ENCODE measurements at places on chromosomes 11 and 22.

- DNase-seq = no peak
Measured at GRCh38 chr22:24409707-24410106, 17.7 kb upstream of the ADORA2A start.

DNA sequence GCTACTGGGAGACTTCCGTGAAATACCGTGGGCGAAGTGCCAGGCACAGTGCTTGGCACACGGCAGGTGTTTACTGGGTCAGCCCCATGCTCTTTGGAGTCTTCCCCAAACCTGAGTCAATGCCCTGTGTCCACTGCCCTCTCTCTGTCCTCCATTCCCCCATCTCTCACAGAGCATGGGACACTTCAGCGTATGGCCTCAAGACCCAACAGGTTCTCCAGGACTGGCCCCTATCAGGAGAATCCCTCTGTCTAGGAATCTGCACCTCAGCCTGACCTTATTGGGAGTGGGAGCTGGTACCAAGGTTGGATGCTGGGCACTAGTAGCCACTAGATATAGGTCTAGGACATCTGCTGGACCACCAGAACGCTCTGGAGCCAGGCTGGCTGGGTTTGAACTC is 67.2 kb upstream of the LMO1 start:
- no peak for DNase-seq

- no peak for DNase-seq
Measured at GRCh38 chr11:135006800-135007199, 594.8 kb upstream of the B3GAT1 start.

DNA sequence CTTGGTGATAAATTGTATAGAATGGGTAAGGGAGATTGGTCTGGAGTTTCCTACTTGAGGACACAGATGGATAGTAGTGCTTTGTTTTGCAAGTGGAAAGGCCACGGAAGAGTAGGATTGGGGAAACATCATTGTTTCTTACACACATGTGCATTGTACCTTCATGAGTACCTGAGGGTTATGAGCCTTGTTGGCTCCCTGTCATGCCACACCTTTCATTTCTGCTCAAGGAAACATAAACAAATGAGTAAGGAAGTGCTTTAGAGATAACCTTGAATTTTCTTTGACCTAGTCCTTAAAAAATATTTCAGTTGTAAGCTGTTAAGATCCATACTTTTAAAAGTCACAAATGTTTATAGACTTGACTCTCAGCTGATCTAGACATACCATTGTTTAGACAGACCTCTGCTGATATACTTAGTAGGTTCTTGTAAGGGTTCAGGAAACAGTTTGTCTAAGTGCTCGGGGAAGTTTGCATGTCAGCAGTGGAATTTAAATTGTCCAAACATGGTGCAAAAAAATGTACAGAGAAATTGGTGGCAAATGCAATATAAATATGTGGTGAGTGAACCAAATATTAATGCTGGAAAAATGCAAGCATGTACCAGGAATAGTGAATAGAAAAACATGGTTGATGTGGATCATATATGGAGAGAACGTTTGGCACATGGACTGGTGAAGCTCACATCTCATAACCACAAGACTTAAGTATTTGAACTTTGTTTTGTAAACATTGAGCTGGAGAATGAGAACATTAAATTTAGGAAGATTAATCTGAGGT is 40.9 kb downstream of the GAS2 start:
- DNase-seq = no peak

- no peak for DNase-seq
Measured at GRCh38 chr11:110519796-110520195, 90.0 kb downstream of the FDX1 start.

- no peak for DNase-seq
Measured at GRCh38 chr11:21625982-21626381, 566.9 kb upstream of the ANO5 start.

GRCh38 chr11:85749287-85749834 is 61.6 kb downstream of the SYTL2 start:
- no peak for DNase-seq

DNA sequence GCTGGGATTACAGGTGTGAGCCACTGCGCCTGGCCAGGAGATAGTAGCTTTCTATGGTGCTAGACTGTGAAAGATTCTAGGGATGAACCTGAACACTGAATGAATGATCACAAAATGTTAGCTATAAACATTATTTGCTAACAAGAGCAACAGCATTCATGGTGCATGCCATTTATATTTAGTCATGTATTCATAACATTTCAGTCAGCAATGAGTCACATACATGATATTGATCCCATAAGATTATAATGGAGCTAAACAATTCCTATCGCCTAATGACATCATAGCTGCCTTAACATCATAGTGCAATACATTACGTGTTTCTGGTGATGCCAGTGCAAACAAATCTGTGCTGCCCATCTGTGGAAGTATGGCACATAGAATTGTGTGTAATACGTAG is 164.1 kb downstream of the ARHGAP42 start:
- DNase-seq = no peak

GRCh38 chr11:84526250-84526649 is 1100.9 kb downstream of the DLG2 start:
- no peak for DNase-seq

DNA sequence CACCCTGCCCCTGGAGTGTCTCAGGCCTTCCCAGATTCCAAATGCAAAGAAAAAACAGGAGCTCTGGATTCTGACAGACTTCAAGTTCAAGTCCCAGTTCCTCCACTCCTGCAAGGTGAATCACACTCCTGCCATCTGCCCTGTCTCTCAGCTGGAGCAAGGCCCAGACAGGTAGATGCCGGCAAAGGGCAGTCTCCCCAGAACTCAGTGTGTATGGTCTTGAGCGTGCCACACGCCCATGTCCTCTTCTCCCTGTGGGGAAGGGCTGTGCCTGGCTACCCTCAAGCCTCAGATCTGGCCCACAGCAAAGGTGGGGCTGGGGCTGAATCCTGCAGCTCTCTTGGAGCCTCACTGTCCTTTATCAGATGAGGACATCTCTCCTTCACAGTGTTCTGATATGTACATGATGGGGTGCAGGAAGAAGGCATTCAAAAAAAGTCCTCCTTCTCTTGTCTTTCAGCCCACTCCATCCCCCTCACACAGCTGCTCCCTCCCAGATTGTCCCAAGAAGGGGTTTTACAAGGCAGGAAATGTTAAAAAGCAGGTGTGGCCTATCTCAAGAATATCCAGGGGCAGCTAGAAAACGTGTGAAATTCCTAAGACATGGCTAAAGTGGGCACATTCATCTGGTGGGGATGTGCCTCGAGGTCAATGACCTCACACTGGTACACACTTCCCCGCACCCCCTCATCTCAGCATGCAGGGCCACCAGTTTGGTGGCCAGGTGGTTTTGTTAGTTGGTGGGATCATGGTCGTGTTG is 27.7 kb upstream of the ARFGAP3 start:
- no peak for DNase-seq

GRCh38 chr11:34653851-34654482 is 33.1 kb downstream of the EHF start:
- no peak for DNase-seq

All from Right ventricle myocardium inferior (tissue), 1 donor.